Endothelial cell of umbilical vein (primary cell): ENCODE measurements at places on chromosomes 11 and 22. TPM values are rescaled to one million over a fixed set of nuclear protein-coding genes. Genes with fewer than 3 reads are reported as not detected.

- no peak for DNase-seq
Observed at GRCh38 chr22:38948181-38948940, 9.0 kb upstream of the APOBEC3A start.

DNA sequence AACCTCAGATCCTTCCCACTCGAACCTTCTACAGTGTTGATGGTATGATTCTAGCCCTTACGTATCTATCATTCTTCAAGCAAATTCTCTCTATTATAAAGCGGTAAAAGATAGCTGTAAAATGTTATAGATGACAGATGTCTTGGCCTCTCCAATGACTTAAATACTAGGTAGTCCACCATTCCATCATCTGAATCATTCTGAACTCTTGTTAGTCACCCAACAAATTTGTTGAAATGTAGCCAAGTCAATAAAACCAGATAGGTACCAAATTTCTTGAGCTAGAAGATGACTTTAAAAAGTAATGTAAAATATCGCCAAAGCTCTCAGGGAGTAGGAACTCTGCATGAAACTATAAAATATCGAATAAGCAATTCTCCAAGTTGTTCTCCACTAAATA lies 32.6 kb upstream of the PICALM start:
- DNase-seq = no peak

B4GAT1 gene
- 21.2 and 22.7 TPM in 2 replicates for total RNA-seq

DNA sequence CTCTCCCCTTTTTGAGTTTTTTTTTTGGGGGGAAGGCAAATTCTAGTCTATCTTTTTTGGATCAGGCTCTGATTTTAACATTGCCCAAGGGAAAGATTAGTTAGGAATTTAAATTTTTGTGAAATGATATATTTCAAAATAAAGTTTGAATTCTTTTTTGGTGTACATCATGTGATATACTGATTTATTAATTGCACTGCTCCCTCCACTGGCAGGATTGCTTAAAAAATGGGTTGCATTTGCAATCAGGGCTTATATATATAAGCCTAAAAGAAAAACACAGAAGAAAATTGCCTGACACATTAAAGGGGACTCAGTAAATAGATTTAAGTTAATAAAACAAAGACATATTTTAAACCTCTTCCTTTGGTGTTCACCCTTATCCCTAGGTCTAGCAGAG lies 1.2 kb downstream of the DYNC2H1 start:
- peak; percentile 21 for DNase-seq

DNA sequence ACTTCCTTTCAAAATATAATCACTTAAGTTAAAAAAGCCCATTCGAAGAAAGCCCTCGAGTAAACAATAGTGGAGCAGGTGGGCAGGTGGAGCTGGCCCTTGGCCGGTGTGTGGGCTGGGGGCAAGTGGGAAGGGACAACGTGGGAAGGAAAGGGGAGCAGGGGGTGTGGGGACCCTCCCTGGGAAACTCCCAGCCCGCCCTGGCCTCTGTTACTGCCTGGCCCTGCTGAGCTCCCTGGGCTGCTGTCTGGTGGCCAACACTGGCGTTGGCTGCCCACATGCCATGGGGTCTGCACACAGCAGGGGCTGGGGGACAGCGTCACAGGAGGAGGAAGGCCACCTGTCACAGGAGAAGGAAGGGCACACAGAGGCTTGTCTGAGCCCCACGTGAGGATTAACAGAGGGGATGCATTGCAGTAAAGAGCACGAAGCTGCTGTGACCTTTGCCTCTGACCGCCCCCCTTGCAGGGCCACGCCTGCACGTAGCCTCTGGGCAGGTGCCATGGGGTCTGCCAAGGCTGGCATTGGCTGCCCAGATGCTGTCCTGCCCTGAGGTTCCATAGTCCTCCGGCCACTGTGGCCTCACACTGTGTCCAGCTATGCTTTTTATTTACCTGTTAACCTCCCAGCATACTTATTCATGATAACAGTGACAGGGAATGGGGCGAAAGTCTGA lies 36.2 kb upstream of the CCDC188 start:
- DNase-seq = no peak

- DNase-seq = no peak
Observed at GRCh38 chr22:43992331-43992821, 31.7 kb upstream of the PARVB start.

- DNase-seq = no peak
Observed at GRCh38 chr11:22671751-22672150, 5.3 kb downstream of the GAS2 start.

LRRC74B gene
- not detected in 2 replicates for total RNA-seq

DNA sequence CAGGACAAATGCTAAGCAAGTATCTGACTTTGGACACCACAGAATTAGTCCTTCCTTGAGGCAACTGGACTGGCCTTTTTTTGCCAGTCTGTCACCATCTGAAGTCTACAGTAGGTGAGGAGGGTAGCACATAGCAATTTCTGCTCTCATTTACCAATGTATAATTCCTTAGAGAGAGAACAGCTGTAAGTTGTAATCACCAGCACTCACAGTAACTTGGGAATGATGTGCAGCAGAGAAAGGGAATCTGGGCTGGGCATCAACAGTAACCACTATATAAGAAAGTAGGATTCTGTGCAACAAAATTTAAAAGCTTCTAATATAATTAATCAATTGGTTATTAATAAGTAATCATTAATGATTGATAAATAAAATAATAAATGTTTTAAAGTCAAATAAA lies 86.3 kb upstream of the FAT3 start:
- no peak for DNase-seq

- peak; percentile 36 for DNase-seq
Observed at GRCh38 chr11:774873-775592, 2.3 kb downstream of the GATD1 start.

- no peak for DNase-seq
Observed at GRCh38 chr11:1858154-1858553, 5.3 kb downstream of the LSP1 start.

DNA sequence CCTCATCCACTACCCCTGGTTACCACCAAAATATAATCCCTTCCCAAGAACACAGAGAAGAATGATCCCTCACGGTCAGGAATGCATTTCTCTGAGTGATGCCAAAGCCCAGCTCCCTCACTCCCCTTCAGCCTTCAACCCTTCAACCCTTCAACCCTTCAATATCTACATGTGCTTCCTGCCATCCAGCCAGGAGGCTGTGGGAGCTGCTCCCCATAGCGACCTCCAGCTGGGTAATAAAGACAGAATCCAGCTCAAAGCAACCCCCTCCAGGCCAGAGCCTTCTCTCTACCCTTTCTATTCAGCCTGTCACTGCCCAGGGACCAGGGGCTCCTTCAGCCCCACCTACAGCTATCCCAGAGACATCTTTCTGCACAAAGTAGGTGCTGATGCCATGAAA lies 2.7 kb downstream of the ARHGAP1 start:
- DNase-seq = no peak

- DNase-seq = peak; percentile 53
Observed at GRCh38 chr22:31556627-31557203, 60.4 kb downstream of the SFI1 start.

- DNase-seq = peak; percentile 11
Observed at GRCh38 chr11:13278609-13279486, 1.3 kb downstream of the BMAL1 start.

GRCh38 chr11:38842991-38843390 lies 2245.0 kb upstream of the RAG2 start:
- DNase-seq = no peak

FAM111A gene
- total RNA-seq = 53.0 and 57.4 TPM in 2 replicates
